NCI-H146 (cell line): ENCODE measurements at places on chromosomes 1 and 21.

GRCh38 chr21:28437061-28437460, 555.6 kb downstream of the LTN1 start:
- DNase-seq: no peak

DNA sequence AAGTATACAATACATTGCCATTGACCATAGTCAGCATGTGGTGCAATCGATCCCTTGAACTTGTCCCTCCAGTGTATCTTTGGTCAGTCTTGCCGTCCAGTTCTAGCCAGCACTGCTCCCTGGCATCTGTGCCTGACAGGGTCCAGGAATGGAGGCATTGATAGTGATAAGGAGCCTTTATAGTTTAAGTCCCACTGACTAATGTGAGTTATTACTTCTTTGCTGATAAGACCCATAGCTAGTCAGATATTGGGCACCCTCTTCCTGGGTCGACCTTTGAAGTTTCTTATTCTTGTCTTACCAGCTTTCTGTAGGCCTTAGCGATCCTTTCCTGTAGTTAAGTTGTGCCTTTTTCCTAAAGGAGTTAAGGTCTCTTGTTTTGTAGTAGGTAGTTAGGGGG, 13.0 kb downstream of the UCK2 start:
- no peak for DNase-seq

DNA sequence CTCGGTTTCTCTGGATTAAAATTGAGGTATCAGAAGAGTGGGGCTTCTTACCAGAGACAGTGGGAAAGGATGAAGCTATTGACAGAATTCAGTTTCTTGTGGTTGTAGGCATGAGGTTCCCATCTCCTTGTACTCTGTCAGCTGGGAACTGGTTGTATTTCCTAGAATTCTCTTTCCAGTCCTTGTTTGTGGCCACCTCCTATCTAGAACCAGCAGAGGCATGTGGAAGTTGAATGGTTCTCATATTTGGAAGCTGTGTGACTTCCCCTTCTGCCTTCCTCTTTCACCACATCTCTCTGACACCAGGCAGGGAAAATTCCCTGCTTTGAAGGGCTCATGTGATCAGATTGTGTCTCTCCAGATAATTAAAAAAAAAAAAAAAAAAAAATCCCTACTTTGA, 457.7 kb upstream of the ADAMTS5 start:
- DNase-seq: no peak

GRCh38 chr1:36506276-36506920, 23.7 kb upstream of the CSF3R start:
- DNase-seq: no peak

DNA sequence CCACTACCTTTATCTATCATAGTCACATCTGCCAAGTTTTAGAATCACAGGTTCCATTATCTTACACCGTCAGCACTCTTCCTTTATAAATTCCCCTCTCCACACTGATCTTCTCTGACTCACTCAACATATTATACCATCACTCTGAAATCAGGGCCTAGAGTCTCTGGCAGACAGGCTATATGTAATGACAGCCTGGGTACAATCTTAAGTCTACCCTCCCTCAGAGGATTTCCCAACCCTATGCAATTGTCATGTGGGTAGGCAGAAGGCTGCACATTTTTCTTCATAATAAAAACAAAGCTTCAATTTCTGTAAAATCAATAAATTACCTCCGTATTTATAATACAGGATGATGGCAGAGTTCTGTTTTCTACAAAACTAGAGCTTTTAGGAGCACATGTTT, 138.0 kb downstream of the RERE start:
- no peak for DNase-seq

GRCh38 chr1:241542199-241542907, 10.2 kb downstream of the KMO start:
- no peak for DNase-seq

GRCh38 chr1:201468501-201468843, 516 bp downstream of the PHLDA3 start:
- DNase-seq: peak; percentile 53

DNA sequence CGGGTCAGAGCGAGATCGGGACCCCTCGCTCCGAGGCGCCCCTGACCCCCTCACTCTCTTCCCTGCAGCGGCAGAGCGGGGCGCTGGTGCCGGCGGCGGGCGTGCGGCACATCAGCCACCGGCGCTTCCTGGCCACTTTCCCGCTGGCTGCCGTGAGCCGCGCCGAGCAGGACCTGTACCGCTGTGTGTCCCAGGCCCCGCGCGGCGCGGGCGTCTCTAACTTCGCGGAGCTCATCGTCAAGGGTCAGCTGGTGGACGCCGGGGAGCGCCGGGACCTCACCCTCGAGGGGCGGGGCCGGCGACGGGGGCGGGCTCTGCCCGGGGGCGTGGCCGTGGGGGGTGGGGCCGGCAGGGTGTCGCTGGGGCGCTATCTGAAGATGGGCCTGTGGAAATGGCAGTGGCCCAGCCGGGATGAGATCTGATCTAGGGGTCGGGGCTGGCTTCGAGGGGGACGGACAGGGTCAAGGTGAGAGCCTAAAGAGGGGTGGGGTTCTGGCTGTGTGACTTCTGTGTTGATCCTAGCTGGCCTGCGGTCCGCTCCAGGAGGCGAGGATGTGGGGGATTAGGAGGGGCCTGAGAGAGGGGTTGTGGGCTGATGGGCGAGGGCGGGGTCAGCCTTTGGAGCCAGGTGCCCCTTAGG, 23.6 kb downstream of the PTPRU start:
- DNase-seq: peak; percentile 31

GRCh38 chr1:99768104-99768503, 1.7 kb upstream of the FRRS1 start:
- DNase-seq: no peak

GRCh38 chr1:1889847-1890505, 911 bp downstream of the GNB1 start:
- peak; percentile 46 for DNase-seq

DNA sequence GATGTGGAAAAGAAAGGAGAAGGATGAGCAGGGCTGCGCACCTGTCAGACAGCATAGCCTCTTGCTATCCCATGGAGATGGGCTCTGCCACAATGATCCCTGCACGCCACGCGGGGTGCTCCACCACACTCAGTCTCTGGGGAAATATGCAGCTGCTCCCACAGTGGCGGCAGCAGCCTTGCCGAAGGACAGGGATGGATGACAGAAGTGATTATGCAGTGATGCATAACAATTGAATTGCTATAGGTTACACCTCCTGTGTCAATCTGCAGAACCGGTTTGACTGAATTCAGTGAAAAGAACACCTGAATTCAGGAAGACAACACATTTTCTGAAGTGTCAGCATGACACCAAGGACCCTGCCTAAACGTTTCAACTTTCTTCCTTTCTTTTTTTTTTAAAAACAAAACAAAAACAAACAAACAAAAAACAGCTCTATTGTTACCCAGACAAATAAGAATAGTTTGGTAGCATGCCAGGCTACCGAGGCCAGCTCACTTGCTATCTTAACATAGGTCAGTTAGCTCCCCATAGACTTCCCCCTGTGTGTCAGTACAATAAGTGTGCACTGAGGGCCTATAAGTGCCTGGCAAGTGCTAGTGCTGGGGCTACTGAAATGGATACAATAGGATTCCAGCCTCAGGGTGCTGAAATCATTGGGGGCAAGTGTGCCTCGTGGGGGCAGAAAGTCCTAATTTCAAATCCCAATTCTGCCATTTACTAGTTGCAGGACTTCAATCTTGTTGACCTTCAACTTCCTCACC, 127.6 kb upstream of the LMO4 start:
- DNase-seq: peak; percentile 19

DNA sequence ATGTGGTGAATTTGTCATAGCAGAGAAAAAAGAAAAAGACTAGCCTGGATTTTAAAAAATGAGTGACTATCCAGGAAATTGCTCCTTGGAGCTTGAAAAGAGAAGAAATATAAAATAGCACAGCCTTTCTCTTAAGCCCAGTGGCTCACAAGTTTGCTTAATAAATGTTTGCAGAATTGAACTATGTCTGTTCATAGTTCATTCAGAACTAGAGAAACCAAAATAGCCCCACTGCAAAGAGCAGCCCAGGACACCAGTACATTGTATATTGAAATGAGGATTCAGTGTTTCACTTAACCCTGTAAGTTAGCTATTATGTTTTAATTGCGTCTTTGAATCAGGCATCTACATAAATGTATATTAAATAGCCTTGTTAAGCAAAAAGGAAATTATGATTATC, 88.8 kb downstream of the NR5A2 start:
- DNase-seq: no peak

- DNase-seq: peak; percentile 4
These were observed 123.6 kb downstream of the PEX14 start for GRCh38 chr1:10598389-10598702.

DNA sequence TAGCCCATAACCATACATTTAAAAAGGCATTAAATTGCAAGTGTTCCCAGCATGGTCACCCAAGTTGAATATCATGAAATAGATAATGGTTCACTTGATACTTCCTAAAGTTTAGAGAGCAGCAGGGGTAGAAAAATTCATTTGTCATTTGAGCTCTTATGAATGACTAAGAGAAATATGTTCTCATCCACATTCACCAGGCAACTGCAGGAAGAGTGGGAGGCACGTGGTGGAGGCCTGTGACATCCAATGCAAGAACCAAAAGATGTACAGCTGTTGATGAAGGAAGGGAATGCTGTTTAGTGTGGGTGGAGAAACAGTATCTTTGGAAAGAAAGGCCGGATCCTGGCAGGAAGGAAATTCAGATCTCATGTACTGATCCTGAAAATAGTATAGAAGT, 473.1 kb downstream of the ADGRL2 start:
- no peak for DNase-seq

GRCh38 chr1:206912445-206913095, 9.2 kb downstream of the FCMR start:
- DNase-seq: peak; percentile 87

DNA sequence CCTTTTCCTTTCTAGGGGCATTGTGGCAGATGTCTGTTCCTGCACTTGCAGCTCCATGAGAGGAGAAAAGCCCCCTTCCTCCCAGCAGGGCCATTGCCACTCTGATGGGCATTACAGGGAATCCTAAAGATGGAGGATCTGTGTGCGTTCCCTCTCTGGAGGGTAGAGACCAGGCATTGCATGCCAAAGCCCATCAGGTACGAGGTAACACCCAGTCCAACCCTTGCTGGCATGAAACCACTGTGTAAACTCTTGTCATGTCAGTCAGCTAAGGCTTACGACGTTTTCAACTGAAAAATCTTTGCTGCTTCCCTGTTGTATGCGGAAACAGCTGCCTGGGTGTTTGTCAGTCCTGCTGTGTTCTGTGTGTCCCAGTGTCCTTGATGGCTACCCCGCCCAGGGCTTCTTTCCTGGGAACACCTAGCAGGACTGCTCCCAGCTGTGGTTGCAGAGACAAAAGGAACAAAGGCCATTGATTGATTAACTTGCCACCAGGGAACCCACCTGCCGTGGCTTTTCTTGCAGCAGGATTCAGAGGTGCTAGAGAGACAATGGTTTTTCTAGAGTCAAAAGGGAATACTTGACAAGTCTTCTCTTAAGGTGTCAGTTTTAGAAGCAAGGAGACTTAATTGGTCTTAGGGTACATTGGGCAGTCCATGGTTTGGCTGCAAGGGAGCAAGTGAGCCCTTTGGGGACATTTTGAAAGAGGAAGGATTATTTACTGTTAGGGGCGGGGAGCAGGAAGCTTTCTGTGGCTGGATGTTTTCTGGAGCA, 24.6 kb downstream of the B3GALT5 start:
- peak; percentile 96 for DNase-seq

DNA sequence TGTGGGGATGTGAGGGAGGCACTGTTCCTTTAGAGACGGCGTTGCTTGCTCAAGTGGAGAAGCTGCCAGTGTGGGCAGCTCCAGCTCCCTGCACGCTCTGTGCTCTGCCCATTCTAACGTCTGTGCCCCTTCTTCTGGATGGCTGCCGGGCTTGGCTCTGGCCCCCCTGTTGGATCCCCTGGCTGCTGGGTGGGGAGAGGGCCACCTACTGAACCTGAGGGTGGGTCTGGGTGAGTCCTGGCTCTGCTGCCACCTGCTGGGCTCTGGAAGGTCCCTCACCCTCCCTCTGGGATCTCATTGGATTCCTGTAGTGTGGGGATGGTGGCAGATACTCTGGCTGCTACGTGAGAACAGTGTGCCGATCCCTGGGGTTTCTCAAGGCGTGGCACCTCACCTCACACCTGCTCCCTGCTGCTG, 5.0 kb downstream of the PFKL start:
- DNase-seq: peak; percentile 4

GRCh38 chr1:201376107-201376463, 1.4 kb downstream of the TNNT2 start:
- no peak for DNase-seq

DNA sequence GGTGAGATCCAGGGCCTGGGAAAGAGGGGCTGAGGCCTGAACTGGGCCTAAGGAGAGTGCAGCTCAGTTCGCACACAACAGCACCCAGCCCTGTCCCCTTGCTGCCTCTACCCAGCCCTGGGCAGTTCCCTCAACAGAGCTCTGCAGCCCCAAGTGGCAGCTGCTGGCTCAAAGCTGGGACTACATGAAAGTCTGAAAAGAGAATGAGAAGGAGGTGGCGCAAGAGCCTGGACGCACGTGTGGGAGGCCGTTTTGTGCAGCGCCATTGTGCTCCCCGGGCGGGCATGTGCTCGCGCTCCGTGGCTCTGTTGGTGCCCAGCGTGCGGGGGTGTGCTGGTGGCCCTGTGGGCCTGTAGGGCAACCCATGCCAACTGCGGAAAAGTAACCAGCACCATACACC, 10.3 kb downstream of the GPR37L1 start:
- DNase-seq: no peak

GRCh38 chr21:31403596-31404333, 59.7 kb upstream of the TIAM1 start:
- DNase-seq: peak; percentile 34

- no peak for DNase-seq
These were observed 1351.7 kb downstream of the MRPL39 start for GRCh38 chr21:24255591-24255990.

DNA sequence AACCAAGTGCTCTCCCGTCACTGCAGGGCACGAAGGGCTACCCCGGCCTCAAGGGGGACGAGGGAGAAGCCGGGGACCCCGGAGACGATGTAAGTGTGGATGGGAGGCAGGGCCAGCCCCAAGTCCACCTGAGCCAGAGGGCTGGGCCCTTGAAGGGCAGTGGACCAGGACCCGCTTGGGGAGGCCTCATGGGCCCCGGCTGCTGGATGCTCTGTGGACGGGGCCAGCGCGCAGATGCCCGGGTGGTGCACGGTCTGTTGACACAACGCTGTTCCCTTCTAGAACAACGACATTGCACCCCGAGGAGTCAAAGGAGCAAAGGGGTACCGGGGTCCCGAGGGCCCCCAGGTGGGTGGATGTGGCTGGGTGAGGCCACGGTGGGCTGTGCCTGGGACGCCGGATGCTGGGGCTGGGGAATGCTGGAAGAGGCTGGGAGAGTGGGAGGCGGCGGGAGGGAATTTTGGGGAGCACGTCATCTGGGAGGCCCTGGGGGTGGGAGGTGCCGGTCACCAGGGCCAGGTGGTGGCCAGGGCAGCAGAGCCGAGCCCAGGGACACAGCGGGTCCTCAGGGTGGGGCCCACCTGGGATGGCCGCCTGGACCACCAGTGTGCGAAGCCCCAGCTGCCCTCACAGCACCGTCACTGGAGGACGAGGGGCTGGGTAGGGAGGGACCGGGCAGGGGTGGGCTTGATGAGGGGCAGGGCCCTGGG, 17.5 kb downstream of the COL6A1 start:
- no peak for DNase-seq
